ENCODE measurements at places on chromosomes 6 and 20.

DNA sequence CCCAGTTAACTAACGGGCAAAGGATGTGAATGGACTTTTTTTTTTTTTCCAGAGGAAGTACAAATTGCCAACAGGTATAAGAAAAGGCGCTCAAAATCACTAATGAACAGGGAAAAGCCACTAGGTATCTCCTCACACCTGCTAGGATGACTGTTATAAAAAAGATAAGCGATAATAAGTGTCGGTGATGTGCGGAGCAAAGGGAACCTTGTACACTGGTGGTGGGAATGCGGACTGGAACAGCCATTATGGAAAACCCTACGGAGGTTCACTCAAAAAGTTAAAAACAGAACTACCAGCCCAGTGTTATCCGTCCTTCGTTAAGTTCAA, 787 bp upstream of the RAB32 start:
- no peak for DNase-seq

DNA sequence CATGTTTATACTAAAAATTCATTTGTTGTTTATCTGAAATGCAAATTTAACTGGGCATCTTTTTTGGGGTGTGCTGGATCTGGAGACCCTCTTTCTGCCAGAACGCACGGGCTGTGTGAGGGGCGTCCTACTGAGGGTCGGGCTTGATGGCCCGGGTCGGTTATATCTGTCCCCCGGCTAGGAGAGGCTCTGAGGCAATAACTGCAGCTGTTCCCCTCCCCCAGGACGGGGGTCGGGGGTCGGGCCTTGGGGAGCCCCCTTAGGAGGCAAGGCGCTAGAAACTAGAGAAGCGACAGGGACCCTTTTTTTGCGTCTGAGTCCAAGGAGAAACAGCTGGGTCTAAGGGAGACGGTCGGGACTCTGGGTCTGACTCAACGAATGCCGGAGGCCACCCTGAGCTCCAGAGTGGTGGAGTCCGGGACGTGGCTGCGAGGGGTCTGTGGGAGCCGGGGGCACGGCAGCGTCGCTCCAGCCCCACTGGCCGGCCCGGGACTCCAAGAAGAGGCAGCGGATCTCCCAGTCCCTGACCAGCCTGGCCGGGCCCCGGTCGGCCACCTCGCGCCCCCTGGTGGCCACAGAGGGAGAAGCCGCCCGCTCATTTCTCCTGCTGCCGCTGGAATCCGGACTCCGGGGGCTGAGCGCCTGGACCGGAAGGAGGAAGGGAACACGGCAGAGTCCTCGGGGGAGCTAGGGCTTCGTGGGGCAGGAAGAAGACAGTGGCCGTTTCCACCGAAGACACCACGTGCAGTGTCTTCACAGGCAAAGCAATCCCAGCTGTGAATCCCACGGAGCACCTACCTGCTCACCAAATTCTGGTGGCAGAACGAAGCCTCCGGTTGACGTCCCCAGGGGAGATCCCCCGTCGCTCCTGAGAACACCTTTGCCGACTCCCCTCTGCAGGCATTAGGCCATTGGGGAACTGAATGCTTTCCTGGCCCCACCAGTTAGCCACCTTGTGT, 24.0 kb upstream of the SCML4 start:
- peak; percentile 75 for DNase-seq

DNA sequence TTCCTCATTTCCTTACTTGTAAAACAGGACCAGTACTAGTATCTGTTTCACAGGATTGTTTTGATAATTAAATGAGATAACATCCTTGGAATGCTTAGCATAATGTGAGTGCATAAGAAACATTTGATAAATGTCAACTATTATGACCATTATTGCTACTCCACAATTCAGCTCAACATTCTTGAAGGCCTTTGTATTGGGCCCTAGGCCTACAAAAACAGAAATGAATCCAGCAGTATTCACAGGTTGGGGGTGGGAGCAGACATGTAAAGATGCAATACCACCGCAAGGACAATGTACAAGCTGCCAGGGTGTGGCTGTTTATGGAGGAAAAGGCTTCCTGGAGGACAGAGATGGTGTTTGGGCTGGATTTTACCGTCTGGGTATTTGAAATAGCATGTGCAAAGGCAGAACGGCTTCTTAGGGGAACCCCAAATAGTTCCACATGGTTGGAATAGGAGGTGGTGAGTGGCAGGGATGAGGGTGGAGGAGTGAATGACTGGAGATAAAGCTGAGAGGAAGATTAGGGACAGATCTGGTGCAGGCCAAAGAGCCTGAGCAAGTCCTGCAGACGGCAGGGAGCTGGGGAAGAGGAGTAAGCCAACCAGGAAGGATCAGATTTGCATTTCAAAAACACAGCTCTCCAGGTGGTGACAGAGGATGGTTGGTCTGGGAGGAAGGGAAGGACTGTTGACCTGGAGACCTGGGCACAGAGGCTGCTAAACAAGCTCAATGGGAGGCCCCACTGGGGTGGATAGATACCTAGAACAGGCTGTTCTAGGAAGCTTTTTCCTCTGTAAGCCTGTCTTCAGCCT, 57.0 kb upstream of the EPB41L1 start:
- no peak for DNase-seq

GRCh38 chr6:89458704-89459103, 25.8 kb downstream of the ANKRD6 start:
- no peak for DNase-seq

DNA sequence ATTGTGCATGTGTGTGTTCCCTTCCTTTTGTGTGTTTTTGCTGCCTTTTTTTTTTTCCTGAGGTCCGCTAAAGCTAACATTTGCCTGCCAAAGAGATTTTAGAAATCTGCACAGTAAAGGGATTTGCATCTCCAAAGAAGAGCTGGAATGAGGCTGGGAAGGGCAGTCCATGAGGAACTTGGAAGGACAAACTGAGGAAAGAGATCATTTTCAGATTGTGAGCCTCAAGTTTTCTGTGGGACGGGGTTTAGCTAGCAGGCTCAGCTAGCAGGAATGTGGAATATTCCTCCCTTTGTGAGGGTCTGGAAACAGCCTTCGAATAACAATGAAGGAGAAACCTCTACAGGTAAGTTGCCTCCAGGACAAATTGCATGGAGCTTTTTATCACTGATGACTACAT, 3.8 kb downstream of the INSM1 start:
- no peak for DNase-seq
